HuH-7 (cell line): ENCODE measurements at places on chromosomes 6 and 20.

GRCh38 chr20:44115762-44116644 lies 71.0 kb downstream of the JPH2 start:
- no peak for DNase-seq

- no peak for DNase-seq
Measured at GRCh38 chr6:12439296-12439695, 149.1 kb downstream of the EDN1 start.

DNA sequence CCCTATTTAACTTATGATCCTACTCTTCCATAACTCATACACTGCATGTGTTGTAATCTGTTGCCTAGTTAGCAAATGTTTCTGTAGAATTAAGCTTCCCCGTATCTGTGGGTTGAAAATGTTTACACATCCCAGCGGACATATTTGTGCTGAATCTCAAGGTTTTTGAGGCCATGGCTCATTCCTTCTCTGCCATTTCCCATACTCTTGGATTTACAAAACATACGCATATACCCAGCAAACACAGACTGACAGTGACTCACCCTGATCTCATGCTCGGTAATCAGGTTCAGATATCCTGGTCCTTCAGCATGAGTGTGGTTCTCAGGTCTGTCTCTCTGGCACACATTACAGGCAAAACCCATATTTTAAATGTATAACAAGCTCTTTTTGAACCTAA lies 58.7 kb downstream of the AGPAT4 start:
- no peak for DNase-seq

- DNase-seq, result no peak
Measured at GRCh38 chr6:157186785-157187181, 136.5 kb downstream of the TMEM242 start.

GRCh38 chr20:32439132-32439829 lies 81.2 kb downstream of the ASXL1 start:
- DNase-seq, result no peak

DNA sequence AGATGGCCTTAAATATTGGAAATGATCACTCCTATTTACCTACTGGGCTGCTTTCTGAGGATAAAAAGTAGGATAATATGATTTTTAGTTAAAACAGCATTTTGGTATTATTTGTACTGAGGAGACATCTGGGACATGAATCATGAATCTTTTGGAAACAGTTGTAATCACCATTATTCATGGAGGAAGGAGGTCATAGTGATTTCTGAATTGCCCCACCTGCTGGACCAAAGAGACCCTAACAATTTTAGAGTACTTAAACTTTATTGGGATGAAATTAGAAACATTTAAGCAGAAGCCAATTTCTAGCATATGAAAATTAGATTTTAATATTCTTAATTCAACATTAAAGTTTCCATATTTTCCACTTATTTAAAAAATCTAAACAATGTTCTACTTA lies 108.4 kb upstream of the SIM1 start:
- peak; percentile 17 for DNase-seq

DNA sequence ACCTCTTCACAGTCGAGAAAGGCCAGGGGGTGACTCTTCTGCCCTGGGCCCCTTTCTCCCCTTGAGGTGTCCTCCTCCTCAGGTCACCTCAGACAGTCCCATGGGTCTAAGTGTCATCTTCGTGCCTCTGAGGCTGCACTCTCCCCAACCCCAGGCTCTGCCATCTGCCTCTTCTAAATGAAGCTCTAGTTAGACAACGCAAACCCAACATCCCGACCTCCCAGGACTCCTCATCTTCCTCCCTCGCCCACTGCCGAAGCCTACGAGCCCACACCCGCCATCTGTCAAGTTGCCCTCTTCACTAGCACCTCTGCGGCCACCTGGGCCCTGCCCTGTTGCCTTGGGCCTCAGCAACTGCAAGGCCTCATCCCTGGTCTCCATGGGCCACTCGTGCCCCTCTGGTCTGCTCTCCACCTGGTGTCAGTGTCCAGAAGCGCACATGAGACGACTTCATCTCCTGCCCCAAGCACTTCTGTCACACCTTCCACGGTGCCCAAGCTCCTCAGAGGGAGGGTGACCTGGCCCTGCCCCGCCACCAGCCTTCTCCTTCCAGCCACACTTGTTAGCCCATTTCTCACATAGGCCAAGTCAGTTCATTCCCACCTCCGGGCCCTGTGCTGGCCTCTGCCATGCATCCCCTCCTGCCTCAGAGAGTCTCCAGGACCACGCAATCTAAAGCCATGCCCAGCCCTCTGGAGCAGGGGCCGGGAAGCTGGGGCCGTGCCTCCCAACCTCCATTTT lies 53.8 kb downstream of the RRBP1 start:
- no peak for DNase-seq

- DNase-seq, result no peak
Measured at GRCh38 chr6:7811441-7811840, 85.5 kb downstream of the BMP6 start.

GRCh38 chr6:165308926-165309731 lies at the start of gene C6orf118:
TSS of gene C6orf118 (minus strand) at chr6:165309605. CDS start at chr6:165309586, 19 bp downstream.
- no peak for DNase-seq

DNA sequence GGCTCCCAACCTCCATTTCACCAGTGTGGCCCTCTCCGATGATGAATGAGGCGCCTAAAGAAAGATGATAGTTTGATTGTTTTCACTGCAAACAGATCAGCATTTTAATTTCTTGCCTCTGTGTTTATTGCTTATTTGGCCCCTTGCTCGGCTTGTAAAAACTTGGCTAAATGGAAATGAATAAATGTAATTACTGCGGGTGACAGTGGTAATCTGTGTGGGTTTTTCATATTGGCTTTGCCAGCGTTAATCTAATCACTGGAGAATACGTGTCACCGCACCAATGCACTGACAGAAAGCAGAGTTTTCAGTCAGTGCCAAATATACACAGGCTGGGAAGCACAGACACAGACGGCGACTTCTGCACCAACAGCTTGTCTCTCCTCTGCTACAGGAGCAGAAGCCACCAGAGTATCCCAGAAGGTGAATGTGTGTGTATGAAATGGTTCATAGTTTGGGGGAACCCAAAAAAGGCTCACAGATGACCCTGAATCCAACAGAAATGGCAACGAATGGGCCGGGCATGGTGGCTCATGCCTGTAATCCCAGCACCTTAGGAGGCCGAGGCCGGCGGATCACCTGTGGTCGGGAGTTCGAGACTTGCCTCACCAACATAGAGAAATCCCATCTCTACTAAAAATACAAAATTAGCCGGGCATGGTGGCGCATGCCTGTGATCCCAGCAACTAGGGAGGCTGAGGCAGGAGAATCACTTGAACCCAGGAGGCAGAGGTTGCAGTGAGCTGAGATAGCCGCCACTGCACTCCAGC lies 534.0 kb downstream of the PKHD1 start:
- no peak for DNase-seq
